Activated T-helper 1 cell treated with Interleukin-2 at 50 U/mL for 16 hours (primary cell): ENCODE measurements at places on chromosomes 6 and 20.

DNA sequence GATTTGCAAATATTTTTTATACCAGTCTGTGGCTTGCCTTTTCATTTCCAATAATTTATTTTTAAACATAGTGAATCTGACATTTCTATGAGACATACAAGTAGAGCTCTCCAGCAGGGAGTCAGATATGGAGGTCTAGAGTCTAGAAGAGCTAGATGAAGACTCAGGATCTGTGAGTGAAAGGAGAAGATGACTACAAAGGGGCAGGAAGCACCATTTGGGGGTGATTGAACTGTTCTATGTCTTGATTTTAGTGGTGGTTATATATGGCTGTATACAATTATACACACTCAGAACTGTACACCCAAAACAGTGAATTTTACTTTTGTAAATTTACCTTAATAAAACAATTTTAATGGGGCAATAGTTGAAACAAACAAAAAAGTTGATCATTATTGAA, 127.9 kb upstream of the BACH2 start:
- no peak for DNase-seq

- DNase-seq = no peak
Measured at GRCh38 chr6:119148098-119148824, 69.8 kb upstream of the FAM184A start.

GRCh38 chr20:37337208-37337991, 8.5 kb upstream of the SRC start:
- no peak for DNase-seq

GRCh38 chr6:134680021-134680420, 269.9 kb downstream of the ALDH8A1 start:
- DNase-seq = no peak

- no peak for DNase-seq
Measured at GRCh38 chr6:11098004-11098403, 4.4 kb downstream of the SMIM13 start.

DNA sequence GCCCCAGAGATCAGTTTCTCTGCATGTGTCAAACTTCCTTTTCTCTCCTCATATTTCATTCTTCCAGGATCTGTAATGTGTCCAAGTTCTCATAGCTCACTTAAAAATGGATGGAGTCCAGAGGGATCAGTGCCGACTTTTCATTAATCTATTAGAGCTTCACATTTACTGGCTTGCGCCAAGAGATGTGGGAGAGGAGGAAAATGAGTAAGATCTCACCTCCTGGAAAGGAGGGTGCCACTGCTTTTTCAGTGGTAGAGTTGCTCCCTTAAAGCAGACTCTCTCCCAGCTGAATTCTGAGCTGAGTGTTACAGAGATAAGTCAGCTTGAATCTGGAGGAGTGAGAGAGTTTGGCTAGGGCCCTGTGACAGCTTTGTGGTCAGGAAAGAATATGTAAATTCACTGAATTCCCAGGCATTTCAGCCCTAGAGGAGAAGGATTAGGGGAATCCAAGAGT, 175.9 kb downstream of the SOX4 start:
- DNase-seq = no peak

DNA sequence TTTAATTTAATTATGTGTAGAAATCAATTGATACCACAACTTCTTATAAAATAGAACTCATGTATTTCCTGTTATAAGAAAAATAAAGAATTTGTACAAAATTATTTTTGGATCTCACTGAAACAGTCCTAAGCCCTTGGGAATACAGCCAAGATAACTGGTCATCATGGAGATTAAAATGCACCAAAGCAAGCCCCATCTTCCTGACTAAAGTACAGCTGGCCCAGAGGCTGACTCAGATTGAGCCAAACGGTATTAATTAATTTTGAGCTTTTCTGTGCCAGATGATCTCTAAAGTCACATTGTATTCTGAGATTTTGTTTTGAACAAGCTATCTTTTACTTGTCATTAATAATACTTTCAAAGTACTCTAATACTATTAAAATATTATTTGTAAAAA, 978.5 kb downstream of the TBC1D32 start:
- no peak for DNase-seq

- DNase-seq = no peak
Measured at GRCh38 chr6:18405477-18406293, 18.5 kb downstream of the RNF144B start.

- no peak for DNase-seq
Measured at GRCh38 chr6:112906726-112907125, 559.6 kb downstream of the RFPL4B start.

DNA sequence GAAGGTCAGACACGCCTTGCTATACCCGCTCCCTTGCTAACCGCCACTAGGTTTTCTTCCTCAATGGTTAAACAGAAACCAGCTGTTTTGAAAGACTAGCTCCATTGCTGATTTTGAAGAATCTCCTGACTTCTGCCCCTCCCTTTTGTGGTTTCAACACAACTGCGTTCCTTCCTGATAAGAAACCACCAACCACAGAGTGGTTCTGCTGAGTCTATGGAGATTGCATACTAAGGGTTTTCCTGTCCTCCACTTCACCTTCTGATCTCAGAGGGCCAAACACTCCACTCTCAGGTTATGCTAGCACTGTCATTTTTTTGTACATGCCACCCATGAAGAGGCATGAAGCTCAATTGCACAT, 207.9 kb downstream of the MYLK4 start:
- DNase-seq = no peak

DNA sequence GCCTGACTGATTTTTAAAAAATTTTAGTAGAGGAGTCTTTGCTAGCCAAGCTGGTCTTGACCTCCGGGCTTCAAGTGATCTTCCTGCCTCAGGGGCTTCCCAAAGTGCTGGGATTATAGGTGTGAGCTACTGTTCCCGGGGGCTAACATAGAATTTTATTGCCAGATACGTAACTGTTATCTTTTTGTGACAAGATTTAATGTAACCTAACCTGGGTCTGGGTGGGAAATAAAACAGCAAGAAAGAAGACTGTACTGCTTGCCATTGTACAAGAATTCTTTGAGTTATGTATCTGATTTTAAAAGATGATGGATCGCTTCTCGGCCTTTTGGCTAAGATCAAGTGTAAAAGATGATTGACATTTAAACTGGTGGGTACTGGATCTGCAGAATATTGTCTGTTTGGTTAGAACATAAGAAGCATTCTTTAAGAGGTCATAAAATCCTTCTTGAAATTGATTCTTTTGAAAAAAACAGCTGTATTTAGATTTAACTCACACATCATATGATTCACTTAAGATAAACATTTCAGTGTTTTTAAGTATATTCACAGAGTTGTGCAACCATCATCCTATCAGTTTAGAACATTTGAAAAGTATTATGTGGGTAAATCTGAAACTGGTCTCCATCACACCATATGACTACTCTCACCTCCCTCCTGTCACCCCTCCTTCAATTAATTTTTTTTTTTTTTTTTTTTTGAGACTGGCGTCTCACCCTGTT, 21.6 kb downstream of the TPX2 start:
- no peak for DNase-seq

- DNase-seq = no peak
Measured at GRCh38 chr6:33139596-33140206, 52.6 kb downstream of the COL11A2 start.

- DNase-seq = no peak
Measured at GRCh38 chr20:40120827-40121226, 568.2 kb downstream of the MAFB start.

- DNase-seq = no peak
Measured at GRCh38 chr6:20931093-20931492, 396.8 kb downstream of the CDKAL1 start.

DNA sequence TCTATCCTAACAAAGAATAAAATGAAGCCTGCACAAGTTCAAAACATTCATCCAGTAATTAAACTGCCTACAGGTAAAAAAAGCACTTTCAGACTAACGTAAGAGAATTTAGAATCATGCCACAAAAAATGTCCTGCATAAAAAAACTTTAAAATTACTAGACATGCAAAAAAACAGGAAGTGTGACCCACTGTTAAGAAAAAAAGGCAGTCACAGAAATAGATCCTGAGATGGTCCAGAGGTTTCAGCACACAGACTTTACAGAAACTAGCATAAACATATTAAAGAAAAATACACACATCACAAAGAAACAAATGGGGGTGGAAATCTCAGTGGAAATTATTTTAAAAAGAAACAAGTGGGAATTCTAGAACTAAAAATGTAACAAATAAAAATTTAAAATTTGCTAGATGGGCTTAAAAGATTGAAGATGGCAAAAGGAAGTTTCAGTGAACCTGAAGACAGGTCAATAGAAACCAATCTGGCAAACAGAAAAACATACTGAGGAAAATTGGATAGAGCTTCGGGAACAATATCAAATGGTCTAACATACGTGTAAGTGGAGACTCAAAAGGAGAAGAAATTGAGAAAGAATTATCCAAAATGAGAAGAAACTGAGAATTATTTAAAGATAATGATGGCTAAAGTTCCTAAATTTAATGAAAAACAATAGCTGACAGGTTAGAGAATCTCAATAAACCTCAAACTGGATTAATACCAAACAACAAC, 3.4 kb upstream of the ZNF133 start:
- no peak for DNase-seq

DNA sequence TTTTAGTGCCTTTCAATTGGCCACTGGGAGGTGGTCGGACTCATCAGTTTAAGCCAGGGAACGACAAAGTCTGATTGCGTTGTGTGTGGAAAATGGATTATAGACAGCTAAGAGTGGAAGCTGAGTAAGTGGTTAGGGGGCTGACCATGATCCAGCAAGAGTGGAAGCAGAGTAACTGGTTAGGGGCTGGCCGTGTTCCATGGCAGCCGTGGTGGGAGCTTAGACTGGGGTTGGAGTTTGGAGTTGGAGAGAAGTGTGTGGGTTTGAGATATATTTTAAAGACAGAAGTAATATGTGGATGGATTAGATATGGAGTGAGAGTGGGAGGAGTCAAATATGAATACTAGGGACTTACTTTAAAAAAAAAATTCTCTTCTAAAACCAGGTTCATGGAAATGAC, 41.7 kb downstream of the LRRN4 start:
- DNase-seq = no peak

DNA sequence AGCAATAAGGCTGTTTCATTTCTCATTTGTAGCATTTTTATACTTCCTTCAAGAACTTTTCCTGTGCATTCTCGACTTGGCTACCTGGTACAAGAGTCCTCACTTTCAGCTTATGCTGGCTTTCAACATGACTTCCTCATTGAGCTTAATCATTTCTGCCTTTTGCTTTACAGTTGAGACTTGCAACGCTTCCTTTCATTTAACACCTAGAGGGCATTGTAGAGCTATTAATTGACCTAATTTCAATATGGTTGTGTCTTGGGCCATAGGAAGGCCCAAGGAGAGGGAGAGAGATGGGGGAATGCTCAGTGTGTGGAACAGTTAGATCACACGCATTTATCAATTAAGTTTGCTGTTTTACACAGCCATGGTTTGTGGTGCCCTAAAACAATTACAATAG, 37.2 kb downstream of the SLC22A2 start:
- no peak for DNase-seq

DNA sequence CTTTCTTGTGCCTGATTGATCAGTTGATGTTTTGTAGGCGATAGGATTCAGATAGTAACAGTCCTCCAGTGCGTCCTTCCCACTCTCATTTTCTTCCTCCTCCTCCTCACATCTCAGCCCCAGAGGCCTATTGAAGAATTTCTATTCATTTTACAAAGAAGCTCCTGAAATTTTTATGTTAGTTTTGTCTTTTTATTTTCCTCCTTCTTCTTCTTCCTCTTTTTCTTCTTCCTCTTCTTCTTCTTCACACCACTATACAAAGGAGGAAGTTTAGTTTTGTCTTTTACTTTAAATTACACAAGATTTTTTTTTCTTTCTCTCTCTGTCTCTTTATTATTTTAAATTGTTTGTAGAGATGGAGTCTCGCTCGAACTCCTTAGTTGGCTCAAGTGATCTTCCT, 19.1 kb downstream of the BTN2A1 start:
- DNase-seq = no peak

DNA sequence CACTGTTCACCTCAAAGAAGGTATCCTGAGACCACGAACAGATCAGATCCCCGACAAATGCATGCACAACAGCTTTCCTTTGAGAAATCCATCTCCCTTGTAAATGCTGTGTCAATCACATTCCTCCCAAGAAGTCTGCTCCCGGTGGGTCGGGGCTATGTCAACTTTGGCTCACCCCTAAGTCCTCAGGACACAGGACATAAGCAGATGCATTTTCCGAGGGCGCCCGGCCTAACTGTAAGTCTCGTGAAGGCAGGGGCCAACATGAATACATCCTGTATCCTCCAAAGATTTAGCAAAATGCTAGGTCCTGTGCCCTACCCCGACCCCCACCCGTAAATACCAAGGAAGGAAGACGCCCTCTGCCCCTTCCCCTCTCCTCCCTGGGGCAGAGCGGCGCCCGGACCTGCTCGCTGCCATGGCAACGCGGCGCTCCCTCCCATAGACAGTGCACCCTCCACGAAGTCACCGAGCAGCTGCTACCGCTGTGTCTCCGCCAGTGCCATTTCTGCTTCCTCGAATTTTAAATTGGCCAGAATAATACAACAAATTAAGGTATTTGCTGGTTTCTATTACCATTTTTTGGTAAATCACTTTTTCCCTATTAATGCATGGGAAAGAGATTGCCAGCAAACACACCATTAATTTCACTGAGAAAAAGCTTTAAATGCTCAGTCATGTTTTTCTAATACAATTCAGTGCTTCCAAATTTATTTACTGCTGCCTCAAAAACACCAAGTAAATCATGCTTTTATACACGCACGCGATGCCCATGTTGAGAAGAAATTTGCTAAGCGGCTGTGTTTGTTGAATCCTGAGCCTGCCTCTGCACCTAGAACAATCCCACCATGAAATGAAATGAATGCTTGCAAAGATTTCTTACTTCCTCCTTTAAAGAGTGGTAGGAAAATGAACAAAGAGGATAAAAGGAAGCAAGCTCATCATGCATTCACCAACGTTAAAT, 100.6 kb downstream of the PCSK2 start:
- no peak for DNase-seq

DNA sequence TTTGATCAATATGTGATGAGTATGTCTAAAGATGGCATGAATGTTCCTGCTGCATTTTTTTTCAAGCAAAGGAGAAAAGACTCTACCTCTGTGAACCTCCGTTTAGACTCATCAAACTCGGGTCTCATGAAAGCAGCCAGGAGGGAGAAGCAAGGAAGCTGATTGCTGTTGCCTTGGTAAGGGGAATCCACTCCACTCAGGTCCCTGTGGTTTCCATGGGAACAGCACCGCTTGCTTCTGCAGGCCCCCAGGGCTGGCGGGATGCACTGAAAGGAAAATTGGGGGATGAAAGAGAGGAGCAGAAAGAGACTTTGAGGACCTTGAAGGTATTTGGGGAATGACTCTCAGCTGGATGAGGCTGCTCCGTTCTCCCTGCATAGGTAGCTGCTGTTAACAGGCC, 249.6 kb upstream of the RIN2 start:
- no peak for DNase-seq

- no peak for DNase-seq
Measured at GRCh38 chr6:125312478-125312877, 10.7 kb upstream of the HDDC2 start.
